T follicular helper cell (primary cell): ENCODE measurements at places on chromosomes 7 and 10.

DNA sequence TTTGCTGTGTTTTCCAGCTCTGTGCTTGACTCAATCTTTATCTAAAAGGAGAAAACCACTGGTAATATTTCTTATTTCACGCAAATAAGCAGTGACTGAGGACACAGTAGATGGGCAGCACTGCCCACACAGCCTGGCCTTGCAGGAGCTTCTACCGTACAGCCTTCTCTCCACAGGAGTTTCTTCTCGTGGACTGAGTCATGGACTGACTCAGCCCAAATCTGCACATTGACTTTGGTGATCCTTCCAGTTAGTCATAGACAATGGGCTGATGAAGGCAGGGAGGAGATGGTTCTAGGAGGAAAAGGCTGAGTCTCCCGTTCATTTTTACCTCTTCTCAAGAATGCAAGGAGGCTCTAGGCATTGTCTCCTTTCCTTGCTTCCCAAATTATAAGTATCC is 200.7 kb downstream of the RAPGEF5 start:
- no peak for DNase-seq

DNA sequence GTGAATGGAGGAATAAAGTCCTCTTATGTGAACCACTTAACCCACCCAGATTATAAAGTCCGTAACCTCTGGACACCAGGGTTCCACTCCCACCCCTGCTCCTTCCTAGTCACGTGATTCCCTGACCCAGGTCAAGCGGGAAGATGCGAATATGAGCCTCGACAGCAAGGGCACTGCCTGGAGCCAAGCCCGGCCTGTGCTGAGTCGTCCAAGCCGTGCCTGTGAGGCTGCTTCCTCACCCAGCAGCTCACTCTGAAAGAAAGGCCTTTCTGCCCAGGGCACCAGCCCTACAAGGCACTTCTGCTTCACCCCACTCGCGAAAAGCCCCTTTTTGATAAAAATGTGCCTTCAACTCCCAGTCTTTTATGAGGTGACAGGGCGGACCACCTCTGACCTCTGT is 85.8 kb downstream of the CYTH3 start:
- DNase-seq = no peak

DNA sequence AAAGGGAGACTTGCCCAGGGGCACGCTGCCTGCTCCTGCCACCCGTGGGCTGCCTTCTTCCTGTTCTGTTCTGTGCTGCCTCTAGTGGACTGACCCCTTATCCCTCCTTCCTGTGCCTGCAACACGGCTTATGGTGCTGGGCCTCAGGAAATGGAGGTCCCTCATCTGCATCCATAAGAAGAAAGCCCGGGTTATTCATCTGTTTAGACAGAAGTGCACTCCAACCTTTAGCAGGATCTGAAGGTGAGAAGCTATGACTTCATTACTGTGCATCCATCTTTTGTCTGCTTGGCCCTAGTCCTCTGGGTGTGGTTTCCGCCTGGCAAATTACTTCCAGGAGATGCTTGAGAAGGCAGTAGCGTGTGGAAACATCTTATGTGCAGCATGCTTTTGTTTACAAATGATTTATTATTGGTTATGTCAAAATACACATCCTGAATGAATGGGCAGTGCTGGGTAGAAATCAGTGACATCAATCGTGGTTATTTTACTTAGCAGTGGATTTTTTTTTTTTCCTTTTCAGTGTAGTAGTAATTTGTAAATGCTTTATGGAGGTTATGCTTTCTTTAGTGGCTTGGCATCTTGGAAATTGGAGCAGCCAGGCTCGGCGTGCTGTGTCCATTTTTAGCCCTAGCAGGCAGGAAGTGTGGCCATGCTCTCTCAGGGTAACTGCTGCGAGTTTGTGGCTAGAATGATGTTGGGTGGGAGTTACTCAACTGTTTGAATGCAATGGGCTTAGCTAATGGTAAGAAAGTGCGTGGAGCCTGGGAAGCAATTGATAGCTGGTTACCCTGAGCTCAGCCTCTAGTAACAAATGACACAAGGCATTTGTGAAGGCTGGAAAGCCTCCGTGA is 12.7 kb downstream of the PTPRE start:
- DNase-seq = no peak

DNA sequence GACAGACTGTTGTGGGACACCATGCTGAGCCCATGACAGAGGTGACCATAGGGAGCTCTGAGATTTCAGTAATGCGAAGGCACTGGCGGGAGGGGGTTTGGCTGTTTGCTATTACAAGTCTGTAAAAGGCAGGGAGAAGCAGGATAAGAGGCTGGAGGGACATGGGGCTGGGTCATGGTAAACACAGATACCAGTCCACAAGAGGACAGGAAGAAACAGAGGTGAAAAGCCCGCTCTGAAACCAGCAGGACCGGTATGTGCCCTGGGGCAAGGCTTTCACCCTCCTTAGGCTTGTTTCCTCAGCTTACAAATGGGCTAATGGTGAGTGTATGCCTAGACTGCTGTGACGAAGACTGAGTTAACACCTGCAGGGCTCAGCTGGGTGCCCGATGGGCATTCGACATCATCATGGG is 34.1 kb downstream of the ANXA11 start:
- no peak for DNase-seq

DNA sequence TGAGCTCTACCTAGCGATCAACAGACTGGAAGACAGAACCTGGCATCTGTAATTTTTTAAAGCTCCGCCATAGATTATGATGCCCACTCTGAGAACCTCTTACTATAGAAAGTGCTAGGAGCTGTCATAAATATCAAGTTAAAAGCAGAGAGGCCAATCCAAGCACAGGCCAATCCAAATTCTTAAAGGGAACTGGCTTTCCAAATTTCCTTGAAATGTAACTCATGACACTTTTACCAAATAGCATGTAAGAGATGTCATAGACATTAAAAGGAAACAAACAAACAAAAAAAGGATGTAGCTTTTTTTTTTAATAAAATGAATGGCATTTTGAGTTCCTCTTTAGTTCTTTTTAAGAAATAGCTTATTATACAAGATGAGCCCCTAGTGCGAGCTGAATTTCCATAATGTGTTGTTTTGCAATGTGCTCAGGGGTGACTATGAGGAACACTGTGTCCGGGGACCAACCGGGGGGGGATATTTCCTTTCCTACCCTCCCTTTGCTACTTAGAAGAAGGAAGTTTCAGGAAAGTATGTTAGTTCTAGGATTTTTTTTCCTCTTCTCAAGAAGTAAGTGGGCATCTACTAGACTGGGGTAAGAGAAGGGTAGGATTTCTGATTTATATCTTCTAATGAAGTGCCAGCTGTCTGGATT is 23.7 kb upstream of the MRC1 start:
- no peak for DNase-seq
